ENCODE measurements at places on chromosomes 16 and 17.

DNA sequence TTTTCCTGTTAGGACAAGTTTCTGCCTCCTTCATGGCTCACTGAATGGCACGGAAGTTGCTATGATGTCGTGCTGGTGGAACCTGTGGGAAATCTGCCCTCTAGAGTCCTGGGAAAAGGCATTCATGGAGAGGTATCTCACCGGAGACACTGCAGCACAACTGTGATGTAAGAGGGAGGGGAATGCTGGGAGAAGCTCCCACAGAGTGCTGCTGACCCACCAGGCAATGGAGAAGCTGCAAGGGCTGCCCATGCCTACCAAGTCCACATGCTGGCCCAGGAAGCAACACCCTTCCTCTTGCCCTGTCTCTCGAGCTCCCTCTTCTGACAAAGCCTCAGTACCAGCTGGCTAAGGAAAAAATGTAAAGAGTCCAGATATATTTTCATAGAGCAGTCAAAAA lies 45.2 kb upstream of the SLC5A11 start:
- no peak for DNase-seq

DNA sequence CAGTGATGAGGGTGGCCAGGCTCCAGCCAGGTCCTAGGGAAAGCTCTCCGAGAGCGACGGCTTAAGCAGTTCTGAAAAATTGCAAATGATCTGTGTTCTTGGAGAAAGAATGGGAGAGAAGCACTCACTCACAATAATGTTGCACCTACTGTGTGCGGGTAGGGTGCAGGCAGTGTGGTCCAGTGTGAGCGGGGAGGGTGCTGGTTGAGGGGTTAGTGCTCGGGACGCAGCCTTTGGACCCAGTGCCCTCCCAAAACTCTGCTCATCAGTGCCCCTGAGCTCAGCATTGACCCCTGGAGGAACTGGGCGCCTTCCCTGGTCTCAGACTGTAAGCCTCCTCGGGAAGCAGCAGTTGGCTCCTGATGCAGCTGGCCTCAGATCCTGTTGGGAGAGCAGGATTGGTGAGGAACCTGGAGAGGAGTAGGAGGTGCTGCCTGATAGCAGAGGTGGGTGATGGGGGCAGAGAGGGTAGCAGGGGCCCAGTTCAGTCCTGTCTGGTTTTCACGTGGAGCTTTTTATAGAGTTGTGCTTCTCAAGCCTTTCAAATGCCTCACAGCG lies 23.6 kb upstream of the ZNF750 start:
- peak; percentile 20 for DNase-seq

- no peak for DNase-seq
Observed at GRCh38 chr16:11734653-11735043, 8.0 kb downstream of the TXNDC11 start.

DNA sequence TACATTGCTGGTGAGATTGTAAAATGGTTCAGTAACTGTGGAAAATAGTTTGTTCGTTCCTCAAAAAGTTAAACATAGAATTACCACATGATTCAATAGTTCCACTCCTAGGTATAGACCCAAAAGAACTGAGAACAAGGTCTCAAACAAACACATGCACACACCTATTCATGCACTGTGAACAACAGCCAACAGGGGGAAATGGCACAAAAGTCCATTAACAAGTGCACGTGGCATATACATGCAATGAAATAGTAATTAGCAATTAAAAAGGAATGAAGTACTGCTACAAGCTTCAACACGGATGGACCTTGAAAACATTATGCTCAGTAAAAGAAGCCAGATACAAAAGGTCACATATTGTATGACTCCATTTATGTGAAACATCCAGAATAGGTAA lies 23.8 kb downstream of the SDK2 start:
- no peak for DNase-seq

GRCh38 chr16:8788578-8789172 lies 8.8 kb downstream of the TMEM186 start:
- DNase-seq, result no peak

DNA sequence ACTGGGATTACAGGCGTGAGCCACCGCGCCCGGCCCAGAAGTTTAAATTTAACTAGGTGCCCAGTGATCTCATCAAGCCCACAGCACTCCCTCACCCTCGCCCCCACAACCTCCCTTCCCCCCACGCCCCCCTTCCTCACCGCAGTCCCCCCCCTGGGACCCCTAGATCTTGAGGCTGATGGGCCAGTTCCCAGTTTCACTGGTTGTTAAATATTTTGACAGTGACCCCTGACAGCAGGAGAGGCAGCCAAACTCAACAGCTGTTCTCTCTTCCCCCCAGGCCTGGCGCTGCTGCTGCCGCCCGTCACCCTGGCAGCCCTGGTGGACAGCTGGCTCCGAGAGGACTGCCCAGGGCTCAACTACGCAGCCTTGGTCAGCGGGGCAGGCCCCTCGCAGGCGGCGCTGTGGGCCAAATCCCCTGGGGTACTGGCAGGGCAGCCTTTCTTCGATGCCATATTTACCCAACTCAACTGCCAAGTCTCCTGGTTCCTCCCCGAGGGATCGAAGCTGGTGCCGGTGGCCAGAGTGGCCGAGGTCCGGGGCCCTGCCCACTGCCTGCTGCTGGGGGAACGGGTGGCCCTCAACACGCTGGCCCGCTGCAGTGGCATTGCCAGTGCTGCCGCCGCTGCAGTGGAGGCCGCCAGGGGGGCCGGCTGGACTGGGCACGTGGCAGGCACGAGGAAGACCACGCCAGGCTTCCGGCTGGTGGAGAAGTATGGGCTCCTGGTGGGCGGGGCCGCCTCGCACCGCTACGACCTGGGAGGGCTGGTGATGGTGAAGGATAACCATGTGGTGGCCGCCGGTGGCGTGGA lies 15.6 kb downstream of the QPRT start:
- no peak for DNase-seq

DNA sequence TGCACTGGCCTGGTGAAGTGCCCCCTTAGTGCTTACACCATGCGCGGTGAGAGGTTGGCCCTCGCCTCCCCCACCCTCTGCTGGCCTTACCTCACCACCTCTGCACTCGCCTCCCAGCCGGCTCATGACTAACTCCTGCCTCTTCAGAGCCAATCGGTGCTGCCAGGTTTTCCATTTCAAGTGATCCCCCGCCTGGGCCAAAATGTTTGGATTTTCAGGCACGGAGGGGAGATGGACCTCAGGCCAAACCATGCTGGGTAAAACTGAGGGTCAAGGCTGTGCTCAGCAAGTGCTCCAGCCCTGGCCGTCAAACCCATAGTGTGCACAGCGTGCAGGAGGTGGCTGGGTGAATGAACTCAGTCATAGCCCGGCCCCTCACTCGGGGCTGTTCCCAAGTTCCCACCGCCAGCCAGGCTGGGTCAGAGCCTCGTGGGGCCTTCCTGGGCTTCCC lies 175.4 kb downstream of the SEC14L1 start:
- no peak for DNase-seq

DNA sequence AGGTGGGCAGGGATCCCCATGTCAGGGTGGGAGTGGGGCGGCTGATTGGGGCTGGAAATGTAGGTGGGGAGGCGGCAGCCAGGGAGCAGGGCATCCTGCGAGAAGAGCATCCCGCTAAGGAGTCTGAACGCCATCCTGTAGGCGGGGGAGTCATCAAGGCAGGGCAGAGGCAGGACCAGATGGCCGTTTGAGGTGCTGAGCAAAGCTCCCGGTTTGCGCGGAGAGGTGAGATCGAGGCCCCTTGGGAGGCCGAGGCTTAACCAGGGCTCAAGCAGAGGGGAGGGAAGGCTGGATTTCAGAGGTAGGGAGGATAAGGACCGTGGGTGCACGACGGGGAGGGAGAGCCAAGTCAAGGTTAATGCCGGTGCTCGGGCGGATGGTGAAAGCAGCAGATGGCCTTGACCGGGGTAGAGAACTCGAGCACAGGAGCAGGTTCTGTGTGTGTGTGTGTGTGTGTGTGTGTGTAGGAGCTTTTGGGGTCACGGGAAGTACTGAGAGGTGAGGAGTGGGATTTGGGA lies 472 bp upstream of the NME2 start:
- DNase-seq, result no peak

DNA sequence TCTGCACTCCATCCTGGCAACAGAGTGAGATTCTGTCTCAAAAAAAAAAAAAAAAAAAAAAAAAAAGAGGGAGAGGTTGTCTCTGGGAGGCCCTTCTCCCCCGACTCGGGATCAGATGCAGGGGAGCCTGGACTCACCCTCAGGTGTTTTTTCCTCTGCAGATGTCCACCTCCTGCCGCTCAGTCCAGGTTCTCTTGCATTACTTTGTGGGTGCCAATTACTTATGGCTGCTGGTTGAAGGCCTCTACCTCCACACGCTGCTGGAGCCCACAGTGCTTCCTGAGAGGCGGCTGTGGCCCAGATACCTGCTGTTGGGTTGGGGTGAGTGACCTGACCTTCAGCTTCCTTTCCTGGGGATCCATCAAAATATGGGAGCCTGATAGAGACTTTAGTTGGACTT lies 34.1 kb downstream of the GLP2R start:
- no peak for DNase-seq

DNA sequence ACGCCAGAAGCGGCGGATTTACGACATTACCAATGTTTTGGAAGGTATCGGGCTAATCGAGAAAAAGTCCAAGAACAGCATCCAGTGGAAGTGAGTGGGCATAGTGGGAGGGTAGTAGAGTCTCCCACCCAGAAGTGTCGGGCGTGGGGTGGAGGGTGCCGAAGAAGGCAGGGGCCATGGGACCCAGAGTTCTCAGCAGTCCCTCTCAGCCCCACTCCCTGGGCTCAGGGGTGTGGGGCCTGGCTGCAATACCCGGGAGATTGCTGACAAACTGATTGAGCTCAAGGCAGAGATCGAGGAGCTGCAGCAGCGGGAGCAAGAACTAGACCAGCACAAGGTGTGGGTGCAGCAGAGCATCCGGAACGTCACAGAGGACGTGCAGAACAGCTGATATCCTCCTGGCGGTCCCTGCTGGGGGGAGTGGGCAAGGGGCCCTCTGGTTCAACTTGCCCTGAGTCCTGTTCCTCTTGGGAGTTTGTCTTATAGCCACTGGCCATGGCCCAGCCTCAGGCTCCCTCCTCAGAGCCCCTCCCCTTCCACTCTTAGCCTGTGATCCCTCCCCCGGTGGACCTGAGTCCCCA lies 916 bp downstream of the E2F4 start:
- DNase-seq, result no peak

DNA sequence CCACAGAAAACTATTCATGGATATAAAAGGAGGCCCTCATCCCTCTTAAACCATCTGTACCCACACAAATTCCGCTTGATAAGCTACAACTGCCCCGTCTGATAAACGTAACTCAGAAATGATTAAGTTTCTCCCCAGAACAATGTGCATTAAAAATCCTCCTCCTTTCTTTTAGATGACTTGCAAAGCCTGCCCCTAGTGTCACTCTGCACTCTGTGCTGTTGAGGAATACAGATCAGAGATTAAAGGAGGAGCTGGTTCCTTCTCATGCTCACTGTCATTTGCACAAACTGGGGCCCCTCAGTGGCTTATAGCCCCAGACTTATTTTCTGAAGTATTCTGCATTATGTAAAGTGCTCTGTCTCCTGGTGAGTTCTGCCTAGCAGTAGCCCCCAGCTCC lies 33.3 kb downstream of the CDRT15 start:
- no peak for DNase-seq

DNA sequence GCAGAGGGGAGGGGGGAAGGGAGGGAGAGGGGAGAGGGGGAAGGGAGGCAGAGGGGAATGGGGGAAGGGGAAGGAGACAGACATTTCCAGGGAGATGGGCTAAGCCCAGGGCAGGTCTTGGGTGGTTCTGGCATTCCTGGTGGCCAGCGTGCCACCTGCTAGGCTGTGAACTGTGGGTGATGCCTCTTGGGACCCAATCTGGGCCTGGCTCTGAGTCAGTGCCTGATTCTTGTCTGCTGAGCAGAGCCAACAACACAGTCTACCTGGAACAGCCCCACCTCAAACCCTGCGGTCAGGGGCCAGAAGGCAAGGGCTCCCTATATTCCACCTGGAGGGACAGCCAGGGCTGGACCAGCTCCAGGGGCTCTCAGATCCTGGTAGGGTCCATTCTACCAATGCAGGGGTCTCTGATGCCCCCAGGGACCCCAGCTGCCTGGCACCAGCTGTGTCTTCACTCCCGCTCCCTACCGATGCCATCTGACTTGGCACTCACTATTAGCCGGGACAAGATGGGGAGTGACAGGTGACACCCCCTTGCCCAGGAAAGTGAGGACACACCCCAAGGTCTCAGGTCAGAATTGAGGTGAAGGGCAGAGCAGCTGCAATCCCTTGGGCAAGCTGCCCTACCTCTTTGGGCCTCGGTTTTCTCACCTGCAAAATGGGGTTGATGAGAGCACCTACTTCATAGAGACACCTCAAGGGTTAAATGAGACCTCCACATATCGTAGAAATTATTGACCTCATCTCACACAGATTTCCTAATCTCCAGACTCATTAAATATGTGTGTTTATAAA lies 87.2 kb downstream of the LITAF start:
- DNase-seq, result no peak

DNA sequence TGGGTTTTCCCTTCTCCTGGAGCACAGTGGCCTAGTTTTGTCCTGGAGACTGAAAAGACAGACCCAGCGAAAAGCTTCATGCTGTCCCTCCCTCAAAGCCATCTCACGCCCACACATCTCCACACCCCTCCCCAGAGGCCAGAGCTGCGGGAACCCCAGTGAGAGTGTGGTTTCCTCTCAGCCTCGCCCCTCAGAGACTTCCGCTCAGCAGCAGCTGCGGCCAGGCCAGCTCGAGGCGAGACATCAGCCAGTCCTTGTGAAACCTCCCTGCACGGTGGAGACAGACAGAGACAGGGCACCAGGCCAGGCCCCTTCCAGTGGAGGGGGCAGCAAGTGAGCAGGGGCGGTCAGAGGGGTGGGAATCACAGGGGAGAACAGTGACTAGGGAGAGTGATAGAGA lies 77.0 kb upstream of the TNRC6C start:
- DNase-seq, result peak; percentile 59

- DNase-seq, result no peak
Observed at GRCh38 chr17:61551255-61551742, 39.7 kb downstream of the NACA2 start.

GRCh38 chr16:6880263-6880662 lies 452.4 kb upstream of the RBFOX1 start:
- DNase-seq, result no peak

GRCh38 chr17:66835476-66835875 lies 559 bp downstream of the CACNG5 start:
- DNase-seq, result no peak

- no peak for DNase-seq
Observed at GRCh38 chr16:28991687-28992086, 6.8 kb downstream of the LAT start.

- no peak for DNase-seq
Observed at GRCh38 chr16:82322177-82322576, 152.2 kb upstream of the MPHOSPH6 start.

DNA sequence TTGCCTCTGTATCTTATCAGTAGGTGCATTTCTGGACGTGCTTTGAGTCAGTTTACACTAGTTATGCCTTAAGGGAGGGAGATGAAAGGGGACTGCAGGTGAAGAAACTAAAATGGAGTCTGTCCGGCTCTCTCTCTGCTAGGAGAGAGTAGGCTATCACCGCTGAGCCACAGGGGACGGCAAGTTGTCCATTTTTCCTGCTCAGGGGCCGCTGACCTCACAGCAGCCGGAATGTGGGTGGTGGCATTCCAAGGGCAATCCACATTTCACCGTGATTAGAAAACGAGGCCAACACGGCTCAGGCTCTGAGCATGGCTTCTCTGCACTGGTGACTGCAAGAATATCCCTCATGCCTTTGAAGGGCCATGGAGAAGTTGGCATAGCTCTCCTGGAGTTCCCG lies 19.0 kb upstream of the KLHDC4 start:
- no peak for DNase-seq
